ENCODE measurements at places on chromosomes 12 and 14. TPM values are rescaled to one million over a fixed set of nuclear protein-coding genes. Genes with fewer than 3 reads are reported as not detected.

The PMCH gene
- total RNA-seq: not detected

The SOCS2 gene
- total RNA-seq: 18.5 TPM

The BIN2 gene
- not detected for total RNA-seq

The TAS2R50 gene
- total RNA-seq: not detected

The PTPRR gene
- 2.1 TPM for total RNA-seq

The LBHD2 gene
- 0.26 TPM for total RNA-seq

The PRB2 gene
- total RNA-seq: not detected

The PLXNC1 gene
- 9.8 TPM for total RNA-seq

The P2RX7 gene
- total RNA-seq: 2.5 TPM

The C12orf50 gene
- not detected for total RNA-seq

The GZMH gene
- total RNA-seq: not detected

The HSPB8 gene
- total RNA-seq: 22.6 TPM

The PARP11 gene
- total RNA-seq: 2.8 TPM

Measured in pericardium fibroblast (primary cell).